ENCODE measurements at places on chromosomes 7 and 10. TPM values are rescaled to one million over a fixed set of nuclear protein-coding genes. Genes with fewer than 3 reads are reported as not detected.

DNA sequence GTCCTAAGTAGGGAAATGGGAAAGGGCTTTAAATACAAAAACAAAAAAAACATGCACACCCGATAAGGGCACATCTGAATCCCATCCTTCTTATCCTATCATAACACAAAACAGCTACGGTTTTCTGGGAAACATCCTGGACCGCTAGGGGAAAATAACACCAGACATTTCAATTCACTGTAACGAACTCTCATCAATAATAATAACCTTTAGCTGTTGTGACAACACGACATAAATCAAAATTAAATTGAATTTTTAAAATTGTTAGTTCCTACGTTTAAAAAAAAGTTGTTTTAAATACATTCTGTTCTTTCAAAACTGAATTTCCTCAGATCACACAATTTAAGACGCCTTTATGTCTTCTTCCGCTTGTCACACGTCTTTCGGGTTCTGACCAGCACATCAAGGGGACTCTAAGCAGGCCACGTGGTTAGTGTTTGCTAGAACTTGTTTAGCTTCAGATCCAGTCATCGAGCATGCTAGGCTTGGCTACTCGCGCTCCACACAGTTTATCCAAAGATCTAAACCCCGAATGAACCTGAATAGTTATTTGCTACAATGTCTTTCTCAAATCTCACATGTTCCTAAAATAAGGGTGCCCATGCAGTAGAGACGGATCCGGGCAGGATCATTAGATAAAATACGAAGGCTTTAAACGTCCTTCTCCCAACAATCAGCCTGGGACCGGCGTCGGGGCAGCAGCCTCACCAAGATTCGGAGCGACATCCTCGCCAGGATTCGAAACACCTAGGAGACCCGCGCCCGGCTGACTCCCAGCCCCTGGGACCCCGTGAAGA is 839 bp downstream of the IKZF5 start:
- no peaks in the 10 kb centered on the region for H3K36me3 ChIP-seq
- peak overlapping the region; percentile 81 for H3K4me3 ChIP-seq
- H3K4me1 ChIP-seq: peaks cover 50% of the 10 kb centered on the region

DNA sequence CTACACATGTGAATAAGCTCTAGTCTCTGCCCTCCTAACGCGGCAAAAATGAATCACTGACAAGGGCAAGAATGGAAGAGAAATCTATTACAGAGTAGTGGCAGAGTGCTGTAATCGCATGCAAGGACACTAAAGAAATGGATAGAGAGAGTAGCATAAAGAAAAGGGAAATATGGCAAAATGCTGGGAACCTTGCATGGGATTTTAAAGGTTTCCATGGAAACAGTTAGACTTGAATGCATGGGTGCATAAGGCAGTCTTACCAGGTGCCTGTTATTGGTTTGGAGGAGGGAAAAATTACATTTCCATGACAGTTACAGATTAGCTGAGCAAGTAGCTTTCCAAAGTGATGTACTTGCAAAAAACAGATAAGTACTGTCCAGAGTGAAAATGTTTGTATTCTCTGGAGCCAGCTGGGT is 233.4 kb downstream of the PTN start:
- H3K27ac ChIP-seq: no peak overlapping the region
- no peaks in the 10 kb centered on the region for H3K4me1 ChIP-seq
- no peak overlapping the region for H3K4me3 ChIP-seq
- H3K36me3 ChIP-seq: no peaks in the 10 kb centered on the region
- H3K27me3 ChIP-seq: no peaks in the 10 kb centered on the region

GRCh38 chr10:43853369-43853768 is 204.7 kb upstream of the ZNF32 start:
- H3K27me3 ChIP-seq: no peaks in the 10 kb centered on the region
- DNase-seq: no peak
- no peaks in the 10 kb centered on the region for H3K36me3 ChIP-seq
- no peak overlapping the region for H3K4me3 ChIP-seq
- no peaks in the 10 kb centered on the region for H3K4me1 ChIP-seq
- no peak overlapping the region for H3K27ac ChIP-seq

GRCh38 chr7:11726001-11726793 is 105.8 kb downstream of the THSD7A start:
- no peaks in the 10 kb centered on the region for H3K36me3 ChIP-seq
- H3K4me1 ChIP-seq: no peaks in the 10 kb centered on the region
- no peak for DNase-seq
- H3K27ac ChIP-seq: peak overlapping the region; percentile 46
- no peaks in the 10 kb centered on the region for H3K27me3 ChIP-seq

- no peak for DNase-seq
- no peaks in the 10 kb centered on the region for H3K36me3 ChIP-seq
- no peaks in the 10 kb centered on the region for H3K27me3 ChIP-seq
- H3K4me3 ChIP-seq: no peak overlapping the region
- H3K27ac ChIP-seq: no peak overlapping the region
Observed at GRCh38 chr7:124009321-124009720, 23.5 kb downstream of the TMEM229A start.

- H3K27me3 ChIP-seq: no peaks in the 10 kb centered on the region
- no peaks in the 10 kb centered on the region for H3K4me1 ChIP-seq
- DNase-seq: no peak
- H3K36me3 ChIP-seq: no peaks in the 10 kb centered on the region
Observed at GRCh38 chr10:11406746-11407145, 204.7 kb downstream of the USP6NL start.

DNA sequence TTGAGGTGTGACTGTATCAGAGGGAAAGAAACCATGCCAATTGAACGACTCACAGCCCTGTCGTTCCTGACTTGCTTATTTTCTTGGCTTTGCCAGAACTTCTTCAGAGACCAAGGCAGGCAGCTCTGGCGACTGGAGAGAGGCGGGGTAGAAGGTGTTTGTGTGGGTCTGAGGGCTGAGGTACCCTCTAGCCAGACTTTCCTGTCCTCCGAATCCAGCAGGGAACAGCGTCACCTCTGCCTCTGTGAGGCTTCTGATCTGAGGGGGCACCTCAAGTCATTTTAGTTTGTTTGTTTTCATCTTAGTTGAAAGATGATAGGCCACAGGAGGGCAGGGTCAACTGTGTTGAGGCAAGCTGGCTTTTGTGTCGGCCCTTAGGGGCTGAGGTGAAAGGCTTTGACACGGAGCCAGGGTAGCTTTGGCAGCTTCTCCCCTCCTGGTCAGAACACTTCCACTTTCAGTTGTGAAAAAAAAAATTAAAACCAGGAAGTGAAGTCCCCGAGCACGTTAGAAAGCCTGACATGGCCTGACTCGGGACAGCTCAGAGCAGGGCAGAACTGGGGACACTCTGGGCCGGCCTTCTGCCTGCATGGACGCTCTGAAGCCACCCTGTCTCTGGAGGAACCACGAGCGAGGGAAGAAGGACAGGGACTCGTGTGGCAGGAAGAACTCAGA is 1.9 kb downstream of the ACSL5 start:
- H3K27me3 ChIP-seq: no peaks in the 10 kb centered on the region
- peak; percentile 71 for DNase-seq
- peak overlapping the region; percentile 40 for H3K4me3 ChIP-seq
- peak overlapping the region; percentile 55 for H3K27ac ChIP-seq
- H3K4me1 ChIP-seq: no peaks in the 10 kb centered on the region
- no peaks in the 10 kb centered on the region for H3K36me3 ChIP-seq

DNA sequence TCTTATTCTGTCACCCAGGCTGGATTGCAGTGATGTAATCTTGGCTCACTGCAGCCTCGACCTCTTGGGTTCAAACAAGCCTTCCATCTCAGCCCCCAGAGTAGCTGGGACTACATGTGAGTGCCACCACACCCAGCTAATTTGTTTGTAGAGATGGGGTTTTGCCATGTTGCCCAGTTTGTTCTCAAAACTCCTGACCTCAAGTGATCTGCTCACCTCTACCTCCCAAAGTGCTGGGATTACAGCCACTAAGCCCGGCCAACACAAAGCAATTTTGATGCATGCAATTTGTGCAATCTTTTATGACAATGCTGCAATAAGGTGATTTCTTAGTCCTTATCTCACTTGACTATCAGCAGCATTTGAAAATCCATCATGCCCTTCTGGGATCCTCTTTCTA is 333.1 kb downstream of the FRMD4A start:
- no peaks in the 10 kb centered on the region for H3K36me3 ChIP-seq
- DNase-seq: no peak
- H3K4me3 ChIP-seq: no peak overlapping the region
- H3K27ac ChIP-seq: no peak overlapping the region
- no peaks in the 10 kb centered on the region for H3K27me3 ChIP-seq

DNA sequence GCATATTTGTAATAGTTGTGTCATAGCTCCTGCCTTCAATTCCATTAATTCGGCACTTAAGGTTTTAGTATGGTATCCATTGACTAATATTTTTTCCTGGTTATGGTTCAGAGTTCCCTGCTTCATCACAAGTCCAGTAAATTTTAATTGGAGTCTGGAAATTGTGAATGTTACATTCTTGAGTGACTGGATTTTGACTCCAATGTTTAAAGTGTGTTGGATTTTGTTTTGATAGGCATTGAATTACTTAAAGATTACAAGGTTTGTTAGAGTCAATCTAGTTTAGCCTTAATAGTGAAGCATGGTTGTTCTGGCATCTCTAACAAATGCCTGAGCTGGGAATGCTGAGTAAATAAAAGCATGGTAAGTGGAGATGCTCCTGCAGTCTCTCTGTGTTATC is 326.6 kb upstream of the IGFBP3 start:
- H3K4me1 ChIP-seq: no peaks in the 10 kb centered on the region
- H3K27ac ChIP-seq: no peak overlapping the region
- DNase-seq: no peak
- H3K36me3 ChIP-seq: no peaks in the 10 kb centered on the region
- H3K4me3 ChIP-seq: no peak overlapping the region

GRCh38 chr7:101832685-101833375 is 15.4 kb downstream of the CUX1 start:
- H3K27ac ChIP-seq: no peak overlapping the region
- H3K4me1 ChIP-seq: peaks cover 10% of the 10 kb centered on the region

DNA sequence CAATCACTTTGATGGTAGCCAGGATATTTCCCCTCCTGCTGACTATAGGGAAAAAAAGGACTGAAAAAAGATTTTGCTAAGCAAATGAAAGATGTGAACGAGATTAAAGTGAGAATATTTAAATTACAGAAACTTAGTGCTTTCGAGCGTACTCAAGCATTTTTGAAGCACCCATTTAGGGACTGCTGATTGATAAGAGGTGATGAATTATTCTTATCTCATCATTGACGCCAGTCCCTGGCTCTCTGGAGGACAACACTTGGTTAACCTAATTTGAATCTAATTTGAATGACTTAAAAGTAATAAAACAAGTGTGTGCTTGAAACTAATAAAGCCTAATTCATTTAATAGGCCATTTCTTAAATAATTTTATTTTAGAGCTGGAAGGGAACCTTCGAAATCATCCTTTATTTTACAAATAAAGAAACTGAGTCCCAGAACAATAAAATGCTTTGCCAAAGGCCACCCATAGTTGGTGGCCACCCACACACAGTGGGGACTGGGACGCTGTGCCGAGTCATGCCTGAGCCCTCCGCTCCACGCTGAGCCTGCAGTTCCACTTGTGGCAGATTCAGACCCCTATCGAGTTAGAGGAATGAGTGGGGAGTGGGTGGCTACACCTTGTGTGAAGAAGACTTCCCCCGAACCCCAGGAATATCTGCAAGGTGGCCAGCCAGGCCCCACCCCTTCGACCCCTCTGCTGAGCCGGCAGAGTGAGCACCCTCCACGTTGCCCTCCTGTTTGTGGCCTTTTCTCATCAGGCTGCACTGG is 61.1 kb upstream of the SAMD8 start:
- no peak overlapping the region for H3K4me3 ChIP-seq
- DNase-seq: peak; percentile 46
- no peaks in the 10 kb centered on the region for H3K36me3 ChIP-seq
- H3K27me3 ChIP-seq: no peaks in the 10 kb centered on the region

DNA sequence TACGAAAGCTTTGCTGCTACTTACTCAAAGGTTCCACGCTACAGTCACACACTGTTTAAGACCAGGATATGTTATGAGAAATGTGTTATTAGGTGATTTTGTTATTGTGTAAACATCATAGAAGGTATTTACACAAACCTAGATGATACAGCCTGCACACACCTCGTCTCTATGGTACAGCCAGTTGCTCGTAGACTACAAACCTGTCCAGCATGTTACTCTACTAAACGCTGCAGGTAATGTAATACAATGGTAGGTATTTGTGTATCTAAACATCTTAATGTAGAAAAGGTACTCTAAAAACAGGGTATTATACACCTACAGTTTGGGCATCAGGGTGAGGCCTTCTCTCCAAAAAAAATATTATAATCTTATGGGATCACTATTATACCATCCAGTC is 181.2 kb downstream of the MYOF start:
- DNase-seq: no peak
- no peaks in the 10 kb centered on the region for H3K27me3 ChIP-seq
- no peak overlapping the region for H3K27ac ChIP-seq
- no peaks in the 10 kb centered on the region for H3K36me3 ChIP-seq
- H3K4me1 ChIP-seq: no peaks in the 10 kb centered on the region

- H3K4me3 ChIP-seq: no peak overlapping the region
- no peaks in the 10 kb centered on the region for H3K36me3 ChIP-seq
- H3K27me3 ChIP-seq: no peaks in the 10 kb centered on the region
- peaks cover 27% of the 10 kb centered on the region for H3K4me1 ChIP-seq
Observed at GRCh38 chr10:124469956-124470484, 8.4 kb downstream of the LHPP start.

DNA sequence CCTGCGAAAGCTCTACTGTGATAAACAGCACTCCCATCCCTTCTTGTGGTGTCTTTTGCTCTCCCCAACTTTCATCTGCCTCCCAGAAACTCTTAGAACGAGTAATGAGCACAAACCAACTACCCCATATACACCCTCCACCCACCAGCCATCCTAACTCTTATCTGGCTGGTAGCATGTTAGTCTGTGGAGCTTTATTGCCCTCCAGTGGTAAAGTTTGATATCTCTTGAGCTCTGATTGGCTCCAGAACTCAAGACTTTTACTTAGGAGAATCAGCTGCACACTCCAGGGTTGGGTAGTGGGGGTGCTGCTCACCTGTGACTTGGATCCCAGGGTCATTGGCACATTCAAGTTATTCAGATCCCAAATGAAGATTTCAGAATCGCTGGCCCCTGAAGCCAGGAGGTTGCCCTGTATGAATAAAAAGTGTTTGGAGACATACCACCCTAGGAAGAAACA is 10.9 kb downstream of the SEC31B start:
- no peak overlapping the region for H3K4me3 ChIP-seq
- peaks cover 25% of the 10 kb centered on the region for H3K36me3 ChIP-seq
- no peak overlapping the region for H3K27ac ChIP-seq

- peaks cover 68% of the 10 kb centered on the region for H3K36me3 ChIP-seq
- no peaks in the 10 kb centered on the region for H3K4me1 ChIP-seq
- DNase-seq: no peak
- peak overlapping the region; percentile 49 for H3K27ac ChIP-seq
- H3K27me3 ChIP-seq: no peaks in the 10 kb centered on the region
Observed at GRCh38 chr7:99031496-99031895, 112.4 kb downstream of the SMURF1 start.

Gene PLAC9
- 5.1 TPM for total RNA-seq

Gene SSC4D
- total RNA-seq: 0.71 TPM

Gene DNAJB9
- 17.2 TPM for total RNA-seq

Gene RADIL
- total RNA-seq: 6.1 TPM

Gene KLF14
- total RNA-seq: not detected

Gene POLR2J3
- 18.0 TPM for total RNA-seq

Gene NME8
- total RNA-seq: not detected
